ENCODE measurements at places on chromosomes 4 and X.

DNA sequence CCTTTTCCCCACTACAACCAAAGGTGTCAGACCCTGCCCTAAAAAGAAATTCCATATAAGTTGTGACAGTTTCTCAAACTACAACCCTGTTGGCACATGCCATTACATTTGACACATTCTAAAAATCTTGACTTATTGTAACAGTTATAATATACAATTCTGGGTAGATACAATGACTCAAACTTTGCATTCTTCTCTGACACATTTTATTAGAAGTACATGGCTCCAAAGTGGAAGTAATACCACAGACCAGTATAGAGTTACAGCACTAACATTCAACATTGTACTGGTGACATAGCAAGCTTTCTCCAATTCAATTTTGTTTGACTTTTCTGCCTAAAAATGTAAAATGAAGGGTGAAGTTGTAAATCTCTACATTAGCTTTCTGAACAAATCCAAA lies 196.6 kb upstream of the ETNPPL start:
- no peak for DNase-seq

DNA sequence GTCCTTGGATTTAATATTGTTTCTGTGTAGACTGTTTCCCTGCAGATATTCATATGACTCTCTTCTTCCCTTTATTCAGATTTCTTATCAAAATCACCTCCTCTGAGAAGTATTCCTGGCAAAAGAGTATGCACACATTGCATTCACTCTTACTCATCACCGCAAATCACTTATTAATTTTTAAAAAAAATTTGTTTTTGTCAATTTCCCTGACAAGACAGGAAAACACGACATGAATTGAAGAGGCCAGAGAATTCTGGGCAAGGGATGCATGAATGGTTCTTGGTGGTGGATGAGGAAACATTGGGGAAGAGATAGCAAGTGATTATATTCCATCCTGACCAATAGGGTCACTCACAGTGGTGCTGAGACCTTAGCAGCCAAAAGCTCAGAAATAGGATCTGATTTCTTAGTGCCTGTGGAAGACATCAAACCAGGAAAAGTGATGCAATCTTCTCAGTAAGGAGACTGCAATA lies 522.5 kb upstream of the AGA start:
- DNase-seq = no peak

- no peak for DNase-seq
Measured at GRCh38 chr4:145734576-145735346, 54.8 kb downstream of the C4orf51 start.

GRCh38 chr4:145230726-145231125 lies 50.3 kb upstream of the OTUD4 start:
- no peak for DNase-seq

GRCh38 chrX:40300286-40300890 lies 202.6 kb upstream of the BCOR start:
- no peak for DNase-seq

GRCh38 chr4:123583043-123583442 lies 186.4 kb downstream of the SPRY1 start:
- DNase-seq = no peak

DNA sequence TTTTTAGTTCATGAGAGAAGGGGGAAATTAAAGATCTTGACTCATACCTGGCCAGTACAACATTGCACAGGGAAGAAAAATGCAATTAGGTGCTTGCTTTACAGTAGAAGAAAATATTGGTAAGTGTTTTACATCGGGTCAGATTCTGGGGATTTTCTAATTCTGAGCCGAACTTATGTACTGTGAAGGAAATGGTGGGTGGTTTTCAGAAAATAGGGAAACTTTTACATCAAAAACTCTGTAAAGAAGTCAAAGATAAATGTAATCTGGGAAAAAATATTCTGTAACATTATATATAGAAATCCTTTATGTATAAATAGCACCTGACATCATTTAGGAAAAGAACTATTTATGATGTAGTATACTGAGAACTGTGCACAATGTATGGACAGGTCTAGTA lies 75.4 kb downstream of the KDM6A start:
- no peak for DNase-seq

- DNase-seq = no peak
Measured at GRCh38 chrX:10619425-10620046, 849 bp downstream of the MID1 start.

GRCh38 chr4:105650190-105650589 lies 58.3 kb downstream of the INTS12 start:
- DNase-seq = no peak
